Activated T-cell treated with anti-CD3 and anti-CD28 coated beads, Interleukin-2, amount 50 U/mL, for 24 hours (primary cell): ENCODE measurements at places on chromosomes 7 and 10.

- DNase-seq: no peak
Observed at GRCh38 chr10:109862041-109862440, 61.3 kb downstream of the XPNPEP1 start.

DNA sequence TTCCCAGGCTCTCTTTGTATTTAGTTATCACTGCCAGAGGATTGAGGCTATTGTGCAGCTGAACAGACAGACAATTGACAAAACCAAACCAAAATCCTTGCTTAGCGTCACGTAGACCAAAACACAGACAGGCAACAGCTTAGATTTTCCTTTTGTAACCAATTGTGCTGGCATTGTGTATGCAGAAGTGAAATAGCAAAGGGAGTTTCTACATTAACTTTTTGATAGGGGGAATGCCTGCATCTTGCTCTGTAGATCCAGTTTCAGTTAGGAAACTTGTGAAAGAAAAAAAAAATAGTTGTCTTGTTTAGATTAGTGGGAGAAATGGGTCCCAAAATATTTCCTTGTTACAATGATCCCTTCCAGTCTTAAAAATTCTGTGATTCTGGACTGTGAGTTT is 333.8 kb downstream of the BBS9 start:
- no peak for DNase-seq

DNA sequence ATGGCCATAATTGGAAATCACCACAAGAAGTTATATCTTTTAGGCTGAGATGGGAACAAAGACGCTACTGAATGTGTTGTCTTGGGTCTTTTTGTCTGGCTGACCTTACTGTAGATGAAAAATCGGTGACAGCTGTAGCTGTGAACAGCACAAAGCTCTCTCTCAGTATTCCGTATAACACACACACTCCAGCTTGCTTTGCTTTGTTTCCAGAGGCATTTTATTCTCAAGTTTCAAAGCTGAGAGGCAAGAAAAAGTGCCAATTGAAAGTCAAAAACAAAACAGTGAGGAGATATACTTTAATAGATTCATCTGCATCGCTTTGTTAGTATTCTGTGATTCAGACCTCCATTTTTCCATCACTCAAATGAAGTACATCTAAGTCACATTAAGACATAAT is 39.6 kb upstream of the CABCOCO1 start:
- DNase-seq: no peak

GRCh38 chr10:66218289-66218688 is 707.5 kb upstream of the LRRTM3 start:
- DNase-seq: no peak

GRCh38 chr7:145928937-145929336 is 187.7 kb upstream of the CNTNAP2 start:
- no peak for DNase-seq

DNA sequence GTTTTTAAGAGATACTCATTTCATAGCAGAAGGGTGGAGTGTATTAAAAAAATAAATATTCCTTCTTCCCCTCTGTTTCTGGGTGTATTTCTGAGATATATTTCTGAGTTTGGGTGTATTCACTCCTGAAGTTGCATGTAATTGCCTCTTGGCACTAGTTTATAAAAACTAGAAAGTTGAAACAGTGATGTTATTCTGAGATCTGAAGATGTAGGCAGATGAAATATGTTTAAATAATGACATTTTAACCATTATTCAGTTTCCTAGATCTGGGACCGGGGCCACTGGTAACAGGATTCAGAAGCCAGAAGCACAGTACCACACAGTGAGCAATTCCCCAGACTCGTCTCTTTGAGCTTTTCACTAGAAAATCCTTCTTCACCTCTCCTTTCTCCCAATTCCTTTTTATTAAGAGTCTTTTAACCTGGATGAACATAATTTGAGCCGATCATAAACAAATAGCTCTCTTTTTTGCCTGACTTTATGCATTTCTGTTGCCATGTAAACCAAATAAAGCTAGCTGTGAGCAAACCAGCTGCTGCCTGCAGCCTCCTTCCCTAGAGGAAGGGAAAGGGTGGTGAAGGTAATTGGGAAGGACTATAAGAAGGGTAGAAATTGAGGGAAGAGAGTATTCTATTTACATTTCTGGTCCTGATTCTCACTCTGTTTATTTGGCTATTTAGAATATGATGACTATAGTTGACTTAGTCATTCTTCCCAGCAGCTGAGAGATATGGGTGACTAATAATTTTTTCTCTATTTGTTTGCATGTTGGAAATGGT is 101.8 kb upstream of the STRIP2 start:
- no peak for DNase-seq

- DNase-seq: no peak
Observed at GRCh38 chr10:22992075-22992474, 64.2 kb downstream of the ARMC3 start.

DNA sequence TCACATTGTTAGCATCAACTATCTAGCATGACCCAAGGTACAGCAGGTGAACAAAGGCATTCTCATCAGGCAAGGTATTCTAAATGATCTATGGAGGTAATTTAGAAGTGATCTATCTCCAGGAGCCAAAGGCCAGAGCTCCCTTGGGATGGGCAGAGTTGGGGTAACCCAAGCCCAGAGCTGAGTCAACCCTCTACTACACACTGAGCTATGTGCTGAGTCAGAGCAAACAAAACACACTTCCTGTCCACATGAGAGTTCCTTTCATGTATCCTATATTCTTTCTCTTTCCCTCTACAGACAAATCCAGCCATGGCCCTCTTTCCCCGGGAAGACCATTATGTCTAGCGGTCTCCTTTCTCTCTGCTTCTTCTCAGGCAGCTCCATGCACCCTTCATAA is 68.2 kb upstream of the AGK start:
- DNase-seq: no peak

DNA sequence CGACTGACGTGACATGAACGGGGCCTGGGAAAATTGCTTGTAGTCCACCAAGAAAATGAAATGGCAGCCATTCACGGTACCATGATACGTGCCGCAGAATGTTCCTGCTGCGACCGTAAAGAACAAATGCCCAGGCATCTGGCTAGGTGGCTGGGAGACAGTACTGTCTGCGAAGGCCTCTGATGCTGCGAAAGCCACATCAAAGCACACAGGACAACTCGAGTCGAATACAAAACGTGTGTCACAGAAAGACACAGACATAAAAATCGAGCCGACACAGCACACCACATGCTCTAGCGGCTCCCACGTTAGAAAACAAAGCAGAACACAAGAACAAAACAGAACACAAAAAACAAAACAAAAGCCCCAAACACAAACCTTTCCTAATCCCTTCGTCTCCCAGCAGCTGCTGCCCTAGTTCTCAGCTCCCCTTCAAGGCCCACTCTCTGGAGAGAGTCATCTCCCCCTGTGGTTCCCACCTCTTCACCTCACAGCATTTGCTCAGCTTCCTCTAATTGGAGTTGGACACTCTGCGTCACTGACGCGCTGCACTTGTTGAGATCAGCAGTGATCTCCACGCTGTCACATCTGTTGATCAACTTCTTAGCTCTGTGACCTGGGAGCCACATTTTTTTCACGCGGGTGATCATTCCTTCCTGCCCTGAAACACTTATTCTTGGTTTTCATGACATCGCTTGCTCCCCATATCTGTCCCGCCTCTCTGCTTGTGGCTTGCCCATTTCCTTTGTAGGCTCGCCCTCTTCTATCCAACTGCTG is 112.2 kb downstream of the CLEC2L start:
- DNase-seq: peak; percentile 72

- no peak for DNase-seq
Observed at GRCh38 chr7:7911369-7912123, 57.0 kb upstream of the GLCCI1 start.

DNA sequence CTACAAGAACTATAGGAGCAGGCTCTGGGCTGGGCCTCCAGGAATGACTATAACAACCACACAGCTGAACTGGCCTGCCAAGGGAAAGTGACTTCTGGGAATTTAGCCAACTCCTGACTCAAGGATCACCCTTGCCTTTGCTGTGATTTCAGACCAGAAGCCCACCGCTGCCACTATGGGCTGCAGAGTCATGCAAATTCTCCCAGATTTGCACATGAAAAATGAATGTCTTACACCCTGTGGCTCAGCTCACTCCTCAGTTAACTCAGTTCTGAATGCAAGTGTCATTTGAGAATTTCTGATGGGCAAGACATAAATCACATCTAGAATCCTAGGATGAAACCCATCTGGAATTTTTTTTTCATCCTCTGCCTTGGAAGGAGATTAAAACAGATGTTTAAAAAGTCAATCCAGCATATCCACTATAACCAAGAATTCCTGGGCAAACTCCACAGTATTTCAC is 186.5 kb upstream of the BET1 start:
- DNase-seq: no peak

DNA sequence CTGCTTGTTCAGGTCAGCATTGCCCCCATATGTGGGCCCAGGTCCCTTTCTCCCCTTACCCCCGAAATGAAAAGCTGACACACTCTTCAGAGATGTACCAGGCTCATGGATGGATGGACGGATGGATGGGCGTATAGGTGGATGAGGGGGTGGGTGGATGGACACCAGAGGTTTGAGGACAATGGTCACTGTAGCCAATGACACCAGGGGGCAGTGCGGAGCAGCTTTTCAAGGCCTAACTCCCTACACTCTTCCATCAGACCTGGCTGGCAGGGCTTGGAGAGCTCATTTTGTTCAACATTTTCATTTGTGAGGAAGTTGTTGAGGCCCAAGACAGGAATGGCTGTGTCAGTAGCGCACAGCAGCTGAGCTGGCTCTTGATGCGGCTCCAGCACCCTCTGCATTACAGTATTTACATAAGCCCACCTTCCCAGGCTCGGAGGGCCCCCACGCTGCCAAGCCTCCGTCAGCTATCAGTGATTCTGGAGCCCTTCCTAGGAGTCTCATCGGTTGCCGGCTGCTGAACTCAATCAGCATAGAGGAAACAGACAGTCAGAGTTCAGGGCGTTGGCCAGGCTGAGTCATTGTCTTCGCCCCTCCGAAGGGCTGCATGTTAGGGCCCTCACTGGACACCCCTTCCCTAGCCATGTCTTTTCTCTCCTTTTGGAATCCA is 11.6 kb upstream of the FFAR4 start:
- peak; percentile 59 for DNase-seq

GRCh38 chr7:106083717-106084116 is 28.4 kb downstream of the SYPL1 start:
- DNase-seq: no peak
